K562 (cell line): ENCODE measurements at places on chromosomes 11 and 22. TPM values are rescaled to one million over a fixed set of nuclear protein-coding genes. Genes with fewer than 3 reads are reported as not detected.

The SLC5A1 gene
- not detected in 2 replicates for polyA plus RNA-seq

GRCh38 chr11:34226210-34226609 lies 120.8 kb downstream of the NAT10 start:
- no peak overlapping the region for H3K27ac ChIP-seq
- no peak for DNase-seq
- no peaks in the 10 kb centered on the region; the same call in 1 of the 2 replicates for H3K4me1 ChIP-seq
- no peak overlapping the region for H3K4me3 ChIP-seq
- H3K36me3 ChIP-seq, result no peaks in the 10 kb centered on the region

DNA sequence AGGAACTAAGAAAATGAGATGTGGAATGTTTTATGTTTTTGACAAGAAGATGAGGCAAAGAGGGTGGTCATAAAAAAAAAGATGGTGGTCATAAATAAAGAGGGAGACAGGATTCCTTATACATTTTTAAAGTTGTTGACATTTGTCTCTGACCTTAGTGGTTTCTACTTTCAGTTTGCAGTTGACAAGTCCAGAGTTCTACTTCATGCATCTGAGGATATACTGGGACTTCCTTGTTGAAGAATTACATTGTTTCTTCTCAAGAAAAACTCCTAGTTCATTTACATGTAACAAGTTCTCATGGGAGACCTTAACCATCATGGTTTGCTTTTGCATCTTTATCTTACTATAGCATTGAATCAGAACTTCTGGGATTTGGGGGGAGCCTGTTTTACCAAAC lies 1.2 kb downstream of the OR6X1 start:
- H3K36me3 ChIP-seq, result no peaks in the 10 kb centered on the region
- H3K4me1 ChIP-seq, result no peaks in the 10 kb centered on the region

- H3K4me3 ChIP-seq, result no peak overlapping the region
- no peak overlapping the region for H3K27ac ChIP-seq
- no peak for DNase-seq
- H3K27me3 ChIP-seq, result no peaks in the 10 kb centered on the region
- H3K36me3 ChIP-seq, result peaks cover 23% of the 10 kb centered on the region; the same call in 2 of the 3 replicates
These were observed 9.7 kb downstream of the LRFN4 start for GRCh38 chr11:66866511-66866986.
